ENCODE measurements at places on chromosomes 4 and X.

GRCh38 chr4:43512253-43512652 is 619.7 kb downstream of the GRXCR1 start:
- no peak for DNase-seq

- peak; percentile 83 for DNase-seq
These were observed 261.3 kb downstream of the TENM3 start for GRCh38 chr4:182504463-182504862.

DNA sequence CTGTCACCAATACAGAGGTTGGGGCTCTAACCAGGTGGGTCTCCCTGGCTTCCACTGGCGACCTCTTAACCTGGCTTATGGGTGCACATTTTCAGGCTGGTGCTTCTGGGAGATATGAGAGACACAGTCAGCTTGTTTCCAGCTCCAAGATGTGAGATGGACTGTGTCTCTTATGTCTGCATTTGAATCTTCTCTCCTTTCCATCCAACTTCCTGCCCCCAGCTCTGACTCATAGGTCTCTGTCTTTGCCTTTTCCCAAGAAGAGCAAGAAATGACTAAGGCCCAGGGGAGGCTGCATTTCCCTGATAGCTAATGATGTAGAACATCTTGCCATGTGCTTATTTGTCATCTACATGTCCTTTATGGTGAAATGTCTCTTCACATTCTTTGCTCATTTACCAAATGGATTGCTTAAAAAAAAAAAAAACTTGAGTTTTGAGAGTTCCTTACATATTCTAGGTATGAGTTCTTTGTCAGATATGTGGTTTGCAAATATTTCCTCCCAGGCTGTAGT is 3.2 kb upstream of the UXT start:
- no peak for DNase-seq

- DNase-seq = no peak
These were observed 55.6 kb downstream of the PBDC1 start for GRCh38 chrX:76228499-76228898.

- DNase-seq = no peak
These were observed 12.1 kb downstream of the PPA2 start for GRCh38 chr4:105461621-105462382.

DNA sequence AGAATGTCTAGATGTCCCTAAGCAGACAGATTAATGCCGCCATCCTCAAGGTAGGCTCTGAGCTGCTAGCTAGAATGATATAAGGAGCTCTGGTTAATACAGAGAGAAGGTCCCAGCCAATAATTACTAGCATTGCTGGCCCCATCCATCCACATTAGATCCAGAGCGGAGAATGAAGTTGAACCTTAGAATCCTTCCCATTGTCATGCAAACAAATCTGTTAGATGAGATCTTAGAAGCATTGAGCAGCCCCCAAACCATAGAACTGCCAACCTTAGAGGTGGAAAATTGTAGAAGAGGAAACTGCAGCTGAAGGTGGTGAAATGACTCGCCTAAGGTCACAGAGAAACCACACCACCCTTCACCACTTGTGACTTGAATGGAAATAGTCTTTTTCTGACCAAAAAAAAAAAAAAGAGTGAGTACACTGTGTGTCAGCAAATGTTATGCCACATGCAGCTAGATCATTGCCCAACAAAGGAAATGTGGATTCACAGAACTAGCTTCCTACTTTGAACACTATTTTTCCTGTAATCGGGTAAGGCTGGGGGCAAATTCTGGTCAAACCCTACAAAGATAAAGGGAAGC is 162.1 kb downstream of the SMIM20 start:
- no peak for DNase-seq

DNA sequence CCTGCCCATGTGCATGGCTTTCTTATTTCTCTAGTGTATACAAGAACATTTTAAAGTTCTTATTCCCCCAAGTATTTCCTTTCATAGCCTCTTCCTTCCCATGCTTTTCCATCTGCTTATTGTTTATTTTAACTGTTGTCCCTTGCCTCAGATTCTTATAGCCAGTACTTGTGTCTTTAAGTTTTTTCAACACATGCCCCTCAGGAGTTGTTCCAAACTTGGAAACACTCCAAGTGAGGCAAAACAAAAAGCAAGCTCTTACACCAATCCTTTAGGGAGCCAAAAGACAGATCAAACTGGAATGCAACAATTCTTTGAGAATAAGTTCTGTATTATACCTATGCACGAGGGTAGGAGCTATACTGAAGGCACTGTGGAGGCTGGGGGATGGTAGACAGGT is 222.0 kb upstream of the STK26 start:
- DNase-seq = no peak

DNA sequence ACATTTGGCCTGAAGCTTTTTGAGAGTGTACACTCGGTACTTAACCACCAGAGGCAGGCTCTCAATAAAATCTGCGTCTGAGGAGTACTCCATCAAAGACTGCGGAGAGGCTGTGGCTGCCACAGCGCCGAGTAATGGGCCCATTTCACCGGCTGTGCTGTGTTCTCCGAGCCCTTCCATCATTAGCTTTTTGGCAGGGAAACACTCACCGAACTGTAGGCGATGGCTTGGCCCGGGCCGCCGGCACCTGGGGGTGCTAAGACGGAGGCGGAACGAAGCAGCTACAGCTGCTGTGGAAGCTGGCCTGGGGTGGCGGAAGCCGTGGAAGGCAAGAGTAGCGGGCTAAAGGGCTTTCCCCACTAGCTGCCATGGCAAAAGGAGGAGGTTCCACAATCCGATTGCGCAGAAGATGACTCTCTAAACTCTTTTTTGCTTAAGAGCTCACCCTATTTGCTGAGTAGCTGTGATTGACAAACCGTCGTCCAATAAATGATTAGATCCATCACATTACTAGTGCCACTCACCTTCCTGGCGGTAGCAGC is 48.5 kb upstream of the PABPC1L2A start:
- no peak for DNase-seq

GRCh38 chr4:102734116-102734515 is 26.7 kb downstream of the MANBA start:
- no peak for DNase-seq

DNA sequence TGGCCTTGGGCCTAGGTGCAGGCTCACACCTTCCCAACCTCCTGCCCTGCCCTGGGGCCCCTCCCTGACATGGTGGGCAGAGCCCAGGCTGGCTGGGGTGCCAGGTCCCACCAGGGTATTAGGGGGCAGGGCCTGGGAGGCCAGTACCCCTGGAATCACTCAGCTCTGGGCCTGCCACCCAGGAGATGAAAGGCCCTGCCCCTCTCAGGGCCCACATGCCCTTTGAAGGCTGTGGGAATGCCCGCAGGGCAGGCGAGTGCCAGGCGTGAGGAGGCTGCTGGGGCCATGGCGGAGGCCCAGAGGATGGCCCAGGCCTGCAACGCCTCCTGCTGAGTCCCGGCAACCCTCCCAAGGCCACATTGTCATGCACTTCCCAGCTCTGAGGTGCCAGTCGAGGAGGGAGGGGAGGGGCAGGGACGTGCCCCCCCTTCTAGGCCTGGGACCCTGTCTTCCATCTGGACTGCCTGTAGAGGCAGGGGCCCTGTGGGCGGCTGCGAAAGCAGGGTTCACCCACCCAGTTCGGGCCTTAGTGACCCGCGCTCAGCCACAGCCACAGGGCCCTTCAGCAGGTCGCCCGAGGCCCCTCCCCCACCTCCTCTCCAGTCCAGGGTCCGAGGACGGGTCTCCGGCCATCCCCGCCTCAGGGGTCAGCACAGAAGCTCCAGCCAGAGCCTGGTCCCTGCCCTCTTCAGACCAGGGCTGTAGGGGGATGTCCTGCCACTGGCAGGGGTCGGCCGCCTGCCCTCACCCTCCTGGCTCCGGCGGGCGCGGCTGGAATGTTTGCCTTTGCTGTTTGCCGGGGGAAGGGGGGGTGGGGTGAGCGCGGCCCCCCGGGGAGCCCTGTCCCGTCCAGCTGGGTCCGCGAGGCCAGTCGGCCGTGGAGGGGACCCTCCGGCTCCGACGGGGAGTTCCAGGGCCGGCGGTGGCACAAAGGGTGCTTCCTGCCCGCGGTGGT is 26.7 kb upstream of the FGFR3 start:
- peak; percentile 56 for DNase-seq

DNA sequence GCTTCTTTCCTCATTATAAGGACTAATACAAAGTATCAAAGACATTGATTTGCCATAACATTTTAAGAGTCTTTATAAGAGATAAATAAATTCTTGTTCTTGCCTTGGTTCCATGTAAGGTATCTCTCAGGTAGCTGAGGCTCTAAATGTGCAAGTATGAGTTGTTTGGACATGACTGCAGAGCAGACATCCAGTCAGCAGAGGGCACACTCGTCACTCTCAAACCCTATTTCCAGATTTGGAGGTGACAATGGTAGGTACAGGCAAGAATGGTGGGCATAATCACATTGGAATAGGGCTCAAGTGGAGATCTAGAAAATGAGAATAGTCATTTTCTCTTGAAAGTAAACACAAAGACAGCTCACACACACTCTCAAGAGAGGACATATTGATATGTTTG is 133.3 kb upstream of the ZIC3 start:
- peak; percentile 48 for DNase-seq

DNA sequence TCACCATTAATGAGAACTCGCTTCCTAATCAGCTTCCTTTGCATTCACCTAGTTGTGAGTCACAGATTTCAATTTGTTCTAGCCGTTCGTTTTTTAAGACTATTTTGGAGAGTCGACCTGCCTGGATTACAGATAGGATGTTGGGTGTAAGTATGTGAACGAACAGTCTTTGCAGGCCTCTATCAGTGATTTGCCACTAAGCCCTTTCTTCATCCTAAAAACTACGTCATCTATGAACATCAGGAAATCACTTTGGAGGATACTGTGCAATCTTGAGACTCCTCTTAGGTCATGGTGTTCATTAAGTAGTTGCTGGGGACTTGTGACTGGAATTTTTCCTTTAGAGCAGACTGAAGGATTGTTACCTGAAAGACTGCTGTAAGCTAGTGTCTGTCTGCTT is 1.1 kb downstream of the POLA1 start:
- DNase-seq = no peak

- DNase-seq = no peak
These were observed 15.0 kb downstream of the BRCC3 start for GRCh38 chrX:155086202-155086840.

DNA sequence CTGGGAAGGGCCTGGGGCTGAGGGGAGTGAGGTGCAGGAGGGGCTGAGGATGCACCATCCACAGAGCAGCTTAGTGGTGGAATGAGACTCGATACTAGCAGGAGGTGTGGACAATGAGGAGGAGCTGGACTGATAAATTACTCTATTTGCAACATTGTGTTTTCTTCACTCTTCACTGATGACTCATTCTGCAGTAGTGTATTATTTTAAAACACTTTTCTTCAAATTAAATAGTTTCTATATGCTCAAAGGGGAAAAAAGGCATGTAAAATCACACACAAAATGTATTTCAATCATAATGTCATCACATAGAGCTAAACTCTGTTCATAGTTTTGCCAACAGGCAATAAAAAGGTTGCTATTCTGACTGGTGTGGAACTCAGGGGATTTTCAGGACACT is 467.0 kb upstream of the CTSO start:
- no peak for DNase-seq

- no peak for DNase-seq
These were observed 124.4 kb downstream of the SLIT2 start for GRCh38 chr4:20376070-20376469.

GRCh38 chr4:22356987-22357596 is 158.8 kb downstream of the ADGRA3 start:
- no peak for DNase-seq

Measured in HAP-1 (cell line).